ENCODE measurements at places on chromosomes 12 and 14.

DNA sequence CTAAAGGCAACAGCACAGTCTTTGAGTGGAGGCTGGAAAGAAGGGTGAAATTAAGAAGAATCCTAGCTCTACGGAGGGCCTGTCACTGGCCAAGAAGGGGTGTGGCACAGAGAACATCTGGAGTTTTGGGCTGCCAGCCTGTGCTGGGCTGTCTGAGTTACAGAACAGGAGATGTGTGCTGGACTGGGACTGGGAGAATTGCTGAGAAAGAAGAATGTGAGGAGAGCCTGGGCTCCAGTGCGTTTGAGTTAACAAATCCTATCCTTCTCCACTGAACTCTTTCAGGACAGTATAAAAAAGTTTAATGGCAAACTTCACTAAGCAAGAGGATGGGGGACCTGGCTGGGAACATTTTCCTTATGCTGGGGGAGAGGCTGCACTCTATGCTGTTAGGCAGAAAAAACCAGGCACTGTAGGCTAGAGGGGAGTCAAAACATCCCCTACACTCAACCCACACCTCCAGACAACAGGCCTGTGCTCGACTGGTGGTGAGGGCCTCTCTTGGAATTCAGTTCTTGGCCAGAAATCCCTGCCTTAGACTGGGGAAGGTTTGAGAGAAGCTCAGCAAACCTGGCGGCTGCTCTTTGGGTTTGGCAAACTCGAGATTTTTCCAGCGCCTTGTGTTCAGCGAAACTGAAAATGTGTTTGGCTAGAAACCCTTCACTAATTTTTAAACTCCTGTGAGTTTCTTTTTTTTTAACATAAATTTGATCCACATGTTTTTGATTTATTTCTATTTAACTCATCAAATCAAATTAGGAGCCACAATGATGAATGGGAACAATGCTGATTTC, 217.3 kb downstream of the MON2 start:
- DNase-seq, result no peak

DNA sequence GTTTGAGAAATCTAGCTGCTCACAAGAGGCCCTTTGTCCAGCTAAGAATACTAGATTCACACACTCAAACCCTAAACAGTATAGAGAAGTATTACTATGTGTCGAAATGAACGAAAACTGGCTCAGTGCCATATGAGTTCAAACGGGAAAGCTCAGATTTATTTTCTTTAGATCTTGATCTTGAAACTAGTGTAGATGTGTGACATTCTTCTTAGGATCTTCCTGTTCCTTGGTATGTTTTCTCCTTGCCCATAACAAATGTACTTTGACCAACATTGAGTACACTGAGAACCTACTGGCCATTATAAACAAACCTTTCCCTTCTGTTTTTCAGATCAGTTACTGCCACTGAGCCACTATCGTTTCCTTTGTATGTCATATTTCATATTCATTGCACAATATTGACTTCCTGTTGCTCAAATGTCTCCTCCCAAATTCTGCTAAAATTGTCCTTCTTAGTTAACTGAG, 21.3 kb downstream of the MYBPC1 start:
- no peak for DNase-seq

GRCh38 chr12:28227251-28227650, 37.0 kb downstream of the CCDC91 start:
- DNase-seq, result no peak

DNA sequence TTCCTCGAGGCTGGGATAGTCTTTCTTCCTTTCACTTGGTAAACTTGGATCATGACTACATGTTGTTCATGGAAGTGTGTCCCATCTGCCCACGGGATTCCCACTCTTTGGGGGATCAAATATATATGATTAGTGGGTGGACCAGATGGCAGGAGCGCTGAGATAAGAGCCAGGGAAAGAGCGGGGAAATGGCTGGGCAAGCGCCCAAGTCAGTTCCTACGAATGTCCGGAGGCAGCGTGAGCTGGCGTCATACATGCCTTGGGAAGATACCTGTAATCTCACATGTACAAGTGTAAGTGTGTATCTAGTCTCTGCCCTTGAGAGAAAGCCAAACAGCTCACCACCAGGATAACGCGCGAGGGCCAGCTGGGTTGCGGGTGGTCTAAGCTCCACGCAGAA, 62.3 kb downstream of the FZD10 start:
- DNase-seq, result no peak

DNA sequence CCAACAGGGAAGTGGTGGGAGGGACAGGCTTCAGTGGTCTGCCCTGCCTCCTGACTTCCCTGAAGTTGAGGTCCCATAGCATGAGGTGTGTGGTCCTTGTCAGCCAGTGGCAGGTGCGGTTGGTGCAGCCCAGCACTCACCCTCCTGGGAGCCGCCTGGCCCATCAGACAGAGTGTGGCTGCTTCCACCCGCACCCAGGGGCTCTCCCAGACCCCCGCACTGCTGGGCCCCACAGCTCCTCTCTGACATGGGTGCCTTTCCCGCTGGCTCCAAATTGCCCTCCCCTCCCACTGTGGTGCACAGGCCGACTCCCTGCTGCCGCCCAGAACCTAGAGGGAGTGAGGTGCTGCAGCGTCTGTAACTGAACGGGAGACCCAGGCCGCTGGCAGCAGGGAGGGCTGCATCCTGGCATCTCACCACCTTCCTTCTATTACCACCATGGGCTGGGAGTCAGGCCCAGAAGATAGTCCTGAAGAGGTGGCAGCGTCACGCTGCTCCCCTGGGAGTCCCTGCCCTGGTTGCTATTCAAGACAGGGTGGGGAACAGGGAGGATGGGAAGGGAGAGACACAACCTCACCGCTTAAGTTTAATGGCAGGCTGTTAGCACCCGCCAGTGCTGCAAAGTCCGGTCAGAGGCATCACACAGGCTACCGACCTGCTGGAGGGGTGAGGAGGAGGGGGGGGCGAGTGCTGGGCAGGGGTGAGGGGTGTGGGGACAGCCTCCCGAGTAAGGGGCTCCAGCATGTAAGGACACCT, 180.6 kb upstream of the PRMT8 start:
- no peak for DNase-seq

DNA sequence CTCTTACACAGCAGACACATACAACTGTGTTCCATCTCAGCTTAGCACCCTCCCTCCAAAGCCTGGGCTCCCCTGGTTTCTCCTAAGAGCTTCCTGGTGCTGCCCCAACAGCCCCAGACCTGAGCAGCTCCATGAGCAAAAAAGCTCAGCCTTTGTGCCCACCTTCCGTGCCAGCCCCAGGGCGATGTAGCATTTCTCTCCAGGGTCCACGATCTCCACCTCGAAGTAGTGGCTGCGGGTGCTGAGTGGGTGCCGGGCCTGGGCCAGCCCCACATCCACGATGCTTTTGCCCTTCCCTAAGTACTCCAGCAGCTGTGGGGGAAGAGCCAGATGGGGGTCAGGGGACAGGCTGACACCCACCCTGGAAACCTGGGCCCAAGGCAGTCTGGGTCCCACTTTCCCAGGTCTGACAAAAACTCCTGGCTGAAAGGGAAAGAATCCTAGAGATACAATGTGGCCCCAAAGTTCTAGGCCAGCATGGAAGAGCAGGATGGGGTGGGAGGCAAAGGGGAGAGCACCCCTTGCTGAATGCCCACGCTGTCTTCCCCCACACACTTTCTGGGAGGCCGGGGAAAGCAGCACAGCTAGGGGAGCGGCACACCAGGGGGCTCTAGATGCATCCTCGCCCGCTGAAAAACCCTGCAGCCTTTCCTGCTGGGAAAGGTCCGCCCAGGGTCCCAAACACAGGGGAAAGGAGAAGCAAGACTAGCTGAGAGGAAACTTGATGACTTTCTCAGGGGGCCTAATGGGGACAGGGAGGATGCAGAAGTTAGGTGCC, 11.0 kb downstream of the SPRYD3 start:
- no peak for DNase-seq

Data from AG09309 (cell line).